Activated CD4-positive, alpha-beta T cell treated with anti-CD3 and anti-CD28 coated beads, Interleukin-2, amount 10 ng/mL, durations not matched to agents 24 days and 14 days (primary cell): ENCODE measurements at places on chromosomes 2 and 18.

DNA sequence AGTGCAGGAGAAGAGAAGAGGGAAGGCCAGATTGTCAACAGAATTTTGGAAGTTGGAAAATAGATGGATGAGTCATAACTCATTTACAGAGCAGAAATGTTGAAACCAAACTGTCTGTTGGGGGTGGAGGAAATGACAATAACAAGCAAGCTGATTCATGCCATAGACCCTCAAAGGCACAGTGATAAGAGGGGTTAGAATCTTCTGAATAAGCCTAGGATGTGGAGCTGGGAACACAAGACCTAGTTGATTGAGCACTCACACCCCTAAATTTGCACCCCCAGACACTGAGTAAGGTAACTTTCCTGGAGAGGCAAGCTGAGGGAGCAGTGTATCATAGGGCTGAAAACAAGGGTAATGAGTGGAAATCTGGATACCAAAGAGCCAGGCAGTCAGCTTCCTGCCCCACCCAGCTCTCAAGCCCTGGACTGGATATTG lies 141.4 kb downstream of the SCG2 start:
- no peaks in the 10 kb centered on the region for H3K36me3 ChIP-seq
- H3K27ac ChIP-seq: no peak overlapping the region
- no peak overlapping the region for H3K4me3 ChIP-seq

GRCh38 chr2:132979339-132980093 lies 309.5 kb upstream of the LYPD1 start:
- H3K4me1 ChIP-seq: no peaks in the 10 kb centered on the region
- DNase-seq: no peak
- H3K36me3 ChIP-seq: no peaks in the 10 kb centered on the region
- no peaks in the 10 kb centered on the region for H3K27me3 ChIP-seq
- no peak overlapping the region for H3K4me3 ChIP-seq

DNA sequence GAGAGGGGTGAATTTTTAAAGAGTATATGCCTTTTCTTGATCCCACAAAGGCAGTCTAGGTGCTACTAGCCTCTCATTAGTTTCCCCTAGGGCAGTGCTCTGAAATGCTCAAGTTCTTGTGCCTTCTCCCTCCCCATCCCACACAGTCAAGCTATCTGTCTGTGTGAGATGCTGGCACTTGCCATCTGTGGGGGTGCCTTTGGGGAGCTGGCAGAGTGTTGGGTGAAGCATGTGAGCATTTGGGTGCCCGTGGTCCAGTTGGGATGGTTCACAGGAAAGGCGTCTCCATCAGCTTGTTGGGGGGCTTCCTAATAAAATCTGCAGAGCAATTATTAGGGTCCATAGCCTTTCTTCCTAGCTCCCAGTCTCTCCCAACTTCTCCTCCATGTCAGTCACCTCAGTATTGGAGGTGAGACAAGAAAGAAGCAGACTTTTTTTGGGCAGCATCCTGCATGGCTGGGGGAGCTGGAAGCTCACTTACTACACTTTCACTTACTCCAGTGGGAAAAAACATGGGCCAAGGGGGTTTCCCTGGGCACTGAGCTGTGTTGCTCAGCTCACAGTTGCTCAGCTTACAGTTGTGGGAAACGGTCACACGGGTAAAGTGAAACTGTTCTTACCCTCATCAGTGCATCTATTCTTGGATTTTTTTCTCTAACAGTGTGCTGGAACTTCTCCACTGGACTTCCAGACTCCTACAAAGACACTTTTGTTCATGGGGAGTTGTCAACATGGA lies 29.3 kb downstream of the COLEC11 start:
- no peak for DNase-seq
- H3K27ac ChIP-seq: no peak overlapping the region
- H3K4me1 ChIP-seq: no peaks in the 10 kb centered on the region
- H3K27me3 ChIP-seq: peaks cover 17% of the 10 kb centered on the region
- H3K36me3 ChIP-seq: no peaks in the 10 kb centered on the region
- no peak overlapping the region for H3K4me3 ChIP-seq

- DNase-seq: no peak
- H3K27ac ChIP-seq: no peak overlapping the region
- no peak overlapping the region for H3K4me3 ChIP-seq
- H3K36me3 ChIP-seq: no peaks in the 10 kb centered on the region
- H3K27me3 ChIP-seq: peaks cover 2% of the 10 kb centered on the region
- peaks cover 8% of the 10 kb centered on the region for H3K4me1 ChIP-seq
These were observed 54.2 kb downstream of the NCAPH start for GRCh38 chr2:96389736-96390135.

GRCh38 chr2:98408155-98408554 lies 36.5 kb upstream of the INPP4A start:
- no peak overlapping the region for H3K27ac ChIP-seq
- H3K4me1 ChIP-seq: peaks cover 6% of the 10 kb centered on the region
- DNase-seq: no peak
- no peaks in the 10 kb centered on the region for H3K36me3 ChIP-seq
- peaks cover 20% of the 10 kb centered on the region for H3K27me3 ChIP-seq
